ENCODE measurements at places on chromosomes 2 and 18. TPM values are rescaled to one million over a fixed set of nuclear protein-coding genes. Genes with fewer than 3 reads are reported as not detected.

RNF181 gene
- 133 TPM for total RNA-seq

UGT1A6 gene
- total RNA-seq = not detected

DNA sequence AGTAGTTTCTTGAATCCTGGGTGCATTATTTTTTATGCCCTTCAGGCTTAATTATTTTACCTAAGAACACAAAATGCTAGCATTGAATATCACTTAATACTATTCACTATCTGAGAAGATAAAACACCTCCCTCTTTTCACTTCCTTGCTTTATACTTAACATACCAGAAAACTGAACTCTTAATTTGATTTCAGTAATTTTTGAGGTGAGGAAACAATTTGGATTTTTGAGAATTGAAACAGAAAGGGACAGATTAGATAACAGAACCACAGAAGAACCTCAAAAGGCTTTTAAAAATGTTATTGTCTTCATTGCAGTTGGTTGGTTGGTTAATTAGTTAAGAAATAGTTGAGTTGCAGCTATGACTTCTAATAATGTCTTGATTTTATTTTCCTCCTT lies 69.5 kb downstream of the GPD2 start:
- no peaks in the 10 kb centered on the region for H3K36me3 ChIP-seq
- DNase-seq = no peak
- H3K27ac ChIP-seq = no peak overlapping the region
- no peak overlapping the region for H3K4me3 ChIP-seq
- no peaks in the 10 kb centered on the region for H3K4me1 ChIP-seq

DNA sequence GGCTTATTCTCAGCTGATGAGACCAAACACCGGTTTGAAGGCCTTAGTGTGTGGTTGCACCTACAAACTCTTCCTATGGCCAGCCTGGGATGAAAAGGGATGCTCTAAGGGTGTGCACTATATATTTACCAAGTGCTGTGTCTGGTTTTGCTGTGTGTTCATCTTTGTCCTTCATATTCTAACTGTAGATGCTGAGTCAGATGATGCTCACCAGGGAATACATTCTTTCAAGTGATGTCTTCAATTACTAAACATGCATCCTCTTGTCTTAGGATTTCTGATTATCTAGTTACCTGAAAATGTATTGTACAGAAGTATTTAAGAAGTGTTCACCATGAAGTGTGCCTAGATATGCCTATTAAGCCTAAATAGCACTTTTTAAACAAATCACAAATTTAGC lies 1111.6 kb upstream of the ZEB2 start:
- no peaks in the 10 kb centered on the region for H3K36me3 ChIP-seq
- no peak overlapping the region for H3K4me3 ChIP-seq
- H3K27me3 ChIP-seq = no peaks in the 10 kb centered on the region
- no peak for DNase-seq

GRCh38 chr2:37720533-37721200 lies 49.2 kb upstream of the CDC42EP3 start:
- no peak overlapping the region for H3K27ac ChIP-seq
- peak; percentile 77 for DNase-seq
- no peak overlapping the region for H3K4me3 ChIP-seq
- H3K36me3 ChIP-seq = no peaks in the 10 kb centered on the region
- no peaks in the 10 kb centered on the region for H3K27me3 ChIP-seq
- no peaks in the 10 kb centered on the region for H3K4me1 ChIP-seq

Measured in endothelial cell of umbilical vein (primary cell).